Frontal cortex (tissue), 4 donors: ENCODE measurements at places on chromosomes 7 and 10. TPM values are rescaled to one million over a fixed set of nuclear protein-coding genes. Genes with fewer than 3 reads are reported as not detected.

Gene ZNF727
- total RNA-seq = 2.4 TPM

DNA sequence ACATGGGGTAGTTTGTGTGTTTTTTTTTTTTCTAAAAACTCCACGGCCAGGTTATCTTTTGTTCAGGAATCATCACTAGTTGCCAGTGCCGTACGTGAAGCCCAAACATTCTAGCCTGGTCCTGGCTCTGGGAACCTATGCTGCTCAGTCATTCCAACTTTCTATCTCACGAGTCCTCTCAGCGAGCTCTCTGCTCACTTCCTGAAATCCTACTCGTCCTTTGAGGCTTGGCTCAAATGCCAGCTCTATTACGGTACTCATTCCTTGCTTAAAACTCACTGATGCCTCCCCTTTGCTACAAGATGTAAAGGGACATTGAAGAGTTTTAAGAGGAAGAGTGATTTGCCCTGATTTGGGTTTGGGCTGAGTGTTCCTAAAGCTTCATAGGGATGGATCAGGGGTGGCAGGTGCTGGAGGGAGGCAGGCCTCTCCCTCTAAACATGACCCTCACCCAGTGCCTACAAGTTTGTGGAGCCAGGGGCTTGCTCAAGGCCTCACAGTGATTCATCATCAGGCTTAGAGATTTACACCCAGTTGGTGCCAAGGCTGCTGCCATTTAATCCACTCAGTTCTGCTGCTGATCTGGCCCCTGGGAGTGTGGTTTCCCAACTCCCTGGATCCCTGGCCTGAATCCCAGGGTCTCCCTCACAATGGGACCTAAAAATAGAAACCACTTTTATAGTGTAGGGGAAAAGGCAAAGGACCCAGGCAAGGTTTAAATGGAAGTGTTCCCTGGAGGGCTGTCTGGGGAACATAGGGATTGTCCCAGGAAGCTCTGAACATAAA, 46.1 kb upstream of the R3HCC1L start:
- no peak for DNase-seq

DNA sequence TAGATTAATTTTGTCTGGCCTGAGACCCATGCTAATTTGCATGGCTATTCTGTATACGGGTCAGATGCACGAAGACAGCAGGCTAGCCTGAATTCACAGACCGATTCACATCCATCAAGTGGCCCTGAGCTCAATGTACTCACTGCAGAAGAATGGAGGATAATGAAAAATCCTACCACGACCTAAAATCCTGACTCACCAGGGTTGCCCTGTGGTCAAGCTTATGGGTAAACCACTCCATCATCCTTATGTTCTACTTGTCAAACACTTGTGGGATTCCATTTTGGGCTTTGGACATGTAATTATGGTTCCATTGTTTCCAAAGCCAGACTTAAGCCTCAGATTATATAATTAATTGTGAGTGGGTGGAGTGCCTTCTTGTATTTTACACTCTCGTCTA, 110.4 kb upstream of the ZNF438 start:
- DNase-seq = no peak

DNA sequence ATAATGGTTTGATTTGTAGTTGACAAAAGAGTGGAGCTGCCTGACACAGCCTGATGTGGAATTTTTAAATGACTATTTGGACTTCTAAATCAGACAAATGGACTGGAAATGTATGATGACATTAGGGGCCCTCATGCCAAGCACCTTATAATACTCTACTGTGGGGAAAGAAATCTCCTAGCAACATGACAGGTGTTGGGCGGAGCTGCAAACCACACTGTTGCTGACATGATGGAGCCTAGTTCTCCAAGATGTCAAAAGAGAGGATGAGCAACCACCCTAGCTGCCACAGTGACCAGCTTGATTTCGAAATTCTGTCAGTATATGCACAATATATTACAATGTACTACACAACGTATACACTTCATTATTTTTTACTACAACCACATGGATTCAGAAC, 65.8 kb downstream of the RHOBTB1 start:
- DNase-seq = no peak

GRCh38 chr7:102432442-102433218, 745 bp upstream of the ORAI2 start:
- DNase-seq = no peak

Gene SEPTIN7
- 271 TPM for total RNA-seq

DNA sequence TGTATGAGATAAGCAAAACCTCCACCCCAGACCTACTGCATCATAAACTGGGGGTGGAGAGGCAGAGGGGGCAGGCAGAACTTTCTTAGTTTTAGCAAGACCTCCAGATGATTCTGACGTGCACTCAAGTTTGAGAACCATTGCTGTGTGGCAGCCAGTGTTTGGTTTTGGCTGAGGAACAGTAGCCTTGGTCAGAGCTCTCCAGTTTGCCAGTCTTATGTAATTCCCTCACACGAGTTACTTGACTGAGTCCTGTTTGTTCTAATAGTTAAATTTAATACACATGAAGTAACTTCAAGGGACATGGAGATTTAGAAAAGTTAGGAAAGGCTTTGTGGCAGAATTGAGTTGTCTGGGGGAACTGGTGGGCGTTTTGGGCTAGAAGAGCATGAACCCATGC, 38.5 kb downstream of the GARS1 start:
- DNase-seq = no peak

- no peak for DNase-seq
Observed at GRCh38 chr10:62726638-62727037, 77.9 kb upstream of the ADO start.

Gene UBE2H
- 73.8 TPM for total RNA-seq

- no peak for DNase-seq
Observed at GRCh38 chr10:79285315-79286197, 61.7 kb upstream of the PPIF start.

Gene DEPP1
- 4.1 TPM for total RNA-seq

DNA sequence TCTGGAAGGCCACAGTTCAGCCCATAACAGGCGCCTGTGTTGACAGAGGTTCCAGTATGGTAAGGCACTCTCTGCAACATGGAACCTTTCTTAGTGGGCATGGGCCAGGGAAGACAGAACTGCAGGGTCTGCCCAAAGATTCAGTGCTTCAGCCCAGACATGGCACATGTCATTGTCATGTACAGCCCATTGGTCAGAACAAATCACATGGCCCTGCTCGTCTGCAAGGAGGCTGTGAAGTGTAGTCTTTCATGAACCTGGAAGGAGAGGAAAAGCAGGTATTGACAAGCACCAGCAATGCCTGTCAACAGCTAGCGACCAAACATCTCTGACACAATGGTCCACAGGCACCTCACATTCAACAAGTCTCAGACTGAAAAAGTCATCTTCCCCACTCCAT, 30.4 kb upstream of the CHCHD3 start:
- DNase-seq = no peak

Gene HTR5A
- 2.9 TPM for total RNA-seq

Gene FAM25A
- not detected for total RNA-seq

DNA sequence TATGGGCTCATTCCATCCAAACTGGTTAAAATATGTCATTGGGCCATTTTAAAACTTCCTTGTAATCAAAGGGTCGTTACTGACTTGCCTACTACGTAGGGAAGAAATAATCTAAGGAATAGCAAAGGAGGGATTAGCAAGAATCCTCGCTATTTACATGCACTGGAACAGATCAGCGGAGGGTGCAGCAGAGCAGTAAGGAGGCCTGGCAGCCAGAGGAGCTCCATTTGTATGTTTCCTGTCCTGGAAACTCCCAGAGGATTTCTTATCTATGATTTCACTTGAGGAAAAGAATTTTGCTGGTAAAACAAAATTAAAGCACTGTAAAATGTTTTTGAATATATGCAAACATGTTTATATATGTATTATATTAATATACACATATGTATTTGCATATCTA, 107.3 kb downstream of the TPK1 start:
- no peak for DNase-seq

Gene NSMCE4A
- total RNA-seq = 34.6 TPM

DNA sequence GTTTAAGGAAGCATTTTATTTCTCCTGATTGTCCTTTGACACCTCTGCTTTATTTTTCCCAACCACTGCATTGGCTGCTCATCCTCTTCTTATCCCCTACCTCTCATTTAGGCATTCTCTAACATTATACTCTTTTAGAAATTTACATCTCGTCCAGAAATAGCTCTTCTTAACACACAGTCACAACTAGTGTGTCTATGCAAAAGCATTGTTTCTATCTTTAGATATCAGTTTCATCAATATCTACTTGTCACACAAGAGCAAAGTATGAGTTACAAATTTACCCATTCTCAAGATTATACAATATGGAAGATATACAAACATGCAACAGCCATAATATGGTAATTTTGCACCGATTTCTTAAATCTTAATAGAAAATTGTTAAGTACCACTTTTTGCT, 35.7 kb upstream of the MDFIC start:
- no peak for DNase-seq

Gene C10orf67
- 0.41 TPM for total RNA-seq
